ENCODE measurements at places on chromosomes 16 and 17. TPM values are rescaled to one million over a fixed set of nuclear protein-coding genes. Genes with fewer than 3 reads are reported as not detected.
A peak's percentile ranks its signal among the peaks of the same experiment; 100 is the strongest.

- DNase-seq: no peak
Observed at GRCh38 chr16:57725976-57726375, 9.6 kb upstream of the KATNB1 start.

GRCh38 chr17:57154921-57155320 is 69.9 kb downstream of the AKAP1 start:
- no peak for DNase-seq

DNA sequence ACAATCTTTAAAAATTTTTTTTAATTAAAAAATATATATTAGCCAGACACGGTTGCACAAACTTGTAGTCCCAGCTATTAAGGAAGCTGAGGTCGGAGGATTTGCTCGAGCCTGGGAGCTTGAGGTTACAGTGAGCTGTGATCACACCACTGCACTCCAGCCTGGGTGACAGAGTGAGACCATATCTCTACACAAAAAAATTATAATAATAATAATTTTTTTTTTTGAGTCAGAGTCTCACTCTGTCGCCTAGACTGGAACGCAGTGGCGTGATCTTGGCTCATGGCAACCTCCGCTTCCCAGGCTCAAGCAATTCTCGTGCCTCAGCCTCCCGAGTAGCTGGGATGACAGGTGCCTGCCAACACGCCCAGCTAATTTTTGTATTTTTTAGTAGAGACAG is 23.8 kb downstream of the LITAF start:
- DNase-seq: no peak

- DNase-seq: no peak
Observed at GRCh38 chr17:38898291-38898679, 27.1 kb upstream of the LASP1NB start.

GRCh38 chr16:12434567-12434966 is 369.1 kb downstream of the CPPED1 start:
- DNase-seq: no peak

- no peak for DNase-seq
Observed at GRCh38 chr16:51129105-51129504, 22.0 kb downstream of the SALL1 start.

- DNase-seq: peak; percentile 26
Observed at GRCh38 chr17:67223924-67224323, 21.1 kb downstream of the HELZ start.

GRCh38 chr17:60087882-60088669 is 9.4 kb upstream of the HEATR6 start:
- DNase-seq: peak; percentile 87

GRCh38 chr17:76738468-76738850 is 540 bp downstream of the MFSD11 start:
- no peak for DNase-seq

- DNase-seq: no peak
Observed at GRCh38 chr17:39787743-39788484, 50.2 kb downstream of the GRB7 start.

The PRR11 gene
- total RNA-seq: 13.0 TPM

The C16orf74 gene
- 5.8 TPM for total RNA-seq

The STAT5A gene
- 0.35 TPM for total RNA-seq

All from H4 (cell line).